MM.1S (cell line): ENCODE measurements at places on chromosomes 1 and 21.
A peak's percentile ranks its signal among the peaks of the same experiment; 100 is the strongest.

DNA sequence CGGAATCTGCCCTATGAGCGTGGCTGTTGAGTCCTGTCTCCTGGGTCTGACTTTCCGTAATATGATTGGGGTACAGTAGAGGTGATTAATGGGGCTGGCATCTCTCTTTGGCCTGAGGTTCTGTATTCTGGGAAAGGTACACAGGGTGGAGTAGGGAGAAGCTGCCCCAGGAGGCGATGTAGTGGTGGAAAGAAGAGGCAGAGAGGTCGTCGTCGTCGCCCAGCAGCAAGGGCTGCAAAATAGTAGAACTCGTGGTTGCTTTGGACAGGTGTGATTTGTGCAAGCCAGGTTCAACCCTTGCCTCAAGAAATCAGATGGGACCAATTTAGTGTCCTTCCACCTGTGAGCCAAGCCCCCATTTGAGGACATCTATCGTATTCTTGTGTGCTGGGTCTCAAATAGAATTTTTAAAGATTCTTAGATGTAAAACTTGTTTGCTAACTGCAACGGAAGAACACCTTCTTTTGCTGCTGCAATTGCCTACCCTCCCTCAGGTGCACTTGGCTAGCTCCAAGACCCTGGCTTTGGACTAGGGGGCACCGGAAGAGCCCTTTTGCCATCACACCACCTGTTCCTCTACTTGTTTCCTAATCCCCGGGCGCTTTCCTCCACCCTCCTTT, 1.3 kb upstream of the HMGN2 start:
- no peaks in the 10 kb centered on the region for H3K27me3 ChIP-seq
- H3K4me1 ChIP-seq: peaks cover 21% of the 10 kb centered on the region
- DNase-seq: no peak
- H3K27ac ChIP-seq: no peak overlapping the region
- peak overlapping the region; percentile 93; the same call in 1 of the 2 replicates for H3K4me3 ChIP-seq
- H3K36me3 ChIP-seq: peaks cover 18% of the 10 kb centered on the region; the same call in 1 of the 2 replicates

- peak; percentile 16 for DNase-seq
- H3K27me3 ChIP-seq: no peaks in the 10 kb centered on the region
- peaks cover 5% of the 10 kb centered on the region; the same call in 1 of the 2 replicates for H3K4me1 ChIP-seq
- H3K27ac ChIP-seq: no peak overlapping the region
- no peaks in the 10 kb centered on the region for H3K36me3 ChIP-seq
- no peak overlapping the region for H3K4me3 ChIP-seq
Measured at GRCh38 chr1:224852901-224853568, 76.4 kb upstream of the DNAH14 start.

- H3K27me3 ChIP-seq: no peaks in the 10 kb centered on the region
- H3K4me3 ChIP-seq: peak overlapping the region; percentile 93
- peaks cover 4% of the 10 kb centered on the region; the same call in 1 of the 2 replicates for H3K4me1 ChIP-seq
Measured at GRCh38 chr1:85707267-85707989, 805 bp downstream of the ZNHIT6 start.

- H3K4me3 ChIP-seq: peak overlapping the region; percentile 9
- no peaks in the 10 kb centered on the region for H3K27me3 ChIP-seq
- H3K36me3 ChIP-seq: no peaks in the 10 kb centered on the region
- peaks cover 45% of the 10 kb centered on the region for H3K4me1 ChIP-seq
- peak overlapping the region; percentile 68 for H3K27ac ChIP-seq
- DNase-seq: peak; percentile 95
Measured at GRCh38 chr1:192609110-192610079, 26.6 kb upstream of the RGS13 start.

- no peak overlapping the region for H3K27ac ChIP-seq
- H3K4me1 ChIP-seq: no peaks in the 10 kb centered on the region
- DNase-seq: no peak
- no peaks in the 10 kb centered on the region for H3K36me3 ChIP-seq
- no peak overlapping the region for H3K4me3 ChIP-seq
Measured at GRCh38 chr1:72946903-72947499, 664.7 kb upstream of the NEGR1 start.

GRCh38 chr1:184190616-184191015, 139.1 kb downstream of the TSEN15 start:
- DNase-seq: no peak
- H3K4me3 ChIP-seq: no peak overlapping the region
- no peaks in the 10 kb centered on the region for H3K27me3 ChIP-seq
- no peaks in the 10 kb centered on the region for H3K36me3 ChIP-seq

- H3K36me3 ChIP-seq: no peaks in the 10 kb centered on the region
- DNase-seq: no peak
- 0 out of 2 replicates have a peak, but pooled peaks cover 5% of the 10 kb centered on the region for H3K4me1 ChIP-seq
- H3K4me3 ChIP-seq: no peak overlapping the region
Measured at GRCh38 chr1:153231785-153232184, 14.4 kb downstream of the PRR9 start.

- no peaks in the 10 kb centered on the region for H3K36me3 ChIP-seq
- no peak overlapping the region for H3K27ac ChIP-seq
- H3K4me1 ChIP-seq: no peaks in the 10 kb centered on the region
- DNase-seq: peak; percentile 14
Measured at GRCh38 chr1:94061513-94062443, 59.2 kb downstream of the ABCA4 start.

GRCh38 chr21:31248598-31248997, 95.5 kb downstream of the TIAM1 start:
- no peaks in the 10 kb centered on the region for H3K4me1 ChIP-seq
- DNase-seq: no peak
- no peak overlapping the region for H3K4me3 ChIP-seq
- H3K36me3 ChIP-seq: no peaks in the 10 kb centered on the region
- no peaks in the 10 kb centered on the region for H3K27me3 ChIP-seq

- DNase-seq: peak; percentile 77
Measured at GRCh38 chr1:110209715-110210603, at the start of gene KCNC4. Gene KCNC4, plus strand, starts transcription at chr1:110210314. Its CDS starts 1,186 bp downstream, at chr1:110211500.

GRCh38 chr1:220708936-220709801, 19.0 kb downstream of the C1orf115 start:
- H3K36me3 ChIP-seq: no peaks in the 10 kb centered on the region
- H3K4me1 ChIP-seq: peaks cover 4% of the 10 kb centered on the region; the same call in 1 of the 2 replicates
- no peak overlapping the region for H3K27ac ChIP-seq
- H3K4me3 ChIP-seq: no peak overlapping the region
- DNase-seq: no peak

GRCh38 chr1:26122988-26123973, 11.7 kb downstream of the PDIK1L start:
- H3K27ac ChIP-seq: no peak overlapping the region
- DNase-seq: no peak
- no peak overlapping the region for H3K4me3 ChIP-seq
- peaks cover 43% of the 10 kb centered on the region for H3K4me1 ChIP-seq
- 0 out of 2 replicates have a peak, but pooled peaks cover 6% of the 10 kb centered on the region for H3K36me3 ChIP-seq
- no peaks in the 10 kb centered on the region for H3K27me3 ChIP-seq

- H3K27me3 ChIP-seq: no peaks in the 10 kb centered on the region
- no peak overlapping the region for H3K27ac ChIP-seq
- H3K4me1 ChIP-seq: no peaks in the 10 kb centered on the region
- H3K36me3 ChIP-seq: no peaks in the 10 kb centered on the region
Measured at GRCh38 chr21:14773777-14774345, 227.7 kb upstream of the SAMSN1 start.

GRCh38 chr1:238119060-238119459, 228.3 kb upstream of the ZP4 start:
- H3K4me3 ChIP-seq: no peak overlapping the region
- no peak for DNase-seq
- no peak overlapping the region for H3K27ac ChIP-seq
- no peaks in the 10 kb centered on the region for H3K4me1 ChIP-seq

DNA sequence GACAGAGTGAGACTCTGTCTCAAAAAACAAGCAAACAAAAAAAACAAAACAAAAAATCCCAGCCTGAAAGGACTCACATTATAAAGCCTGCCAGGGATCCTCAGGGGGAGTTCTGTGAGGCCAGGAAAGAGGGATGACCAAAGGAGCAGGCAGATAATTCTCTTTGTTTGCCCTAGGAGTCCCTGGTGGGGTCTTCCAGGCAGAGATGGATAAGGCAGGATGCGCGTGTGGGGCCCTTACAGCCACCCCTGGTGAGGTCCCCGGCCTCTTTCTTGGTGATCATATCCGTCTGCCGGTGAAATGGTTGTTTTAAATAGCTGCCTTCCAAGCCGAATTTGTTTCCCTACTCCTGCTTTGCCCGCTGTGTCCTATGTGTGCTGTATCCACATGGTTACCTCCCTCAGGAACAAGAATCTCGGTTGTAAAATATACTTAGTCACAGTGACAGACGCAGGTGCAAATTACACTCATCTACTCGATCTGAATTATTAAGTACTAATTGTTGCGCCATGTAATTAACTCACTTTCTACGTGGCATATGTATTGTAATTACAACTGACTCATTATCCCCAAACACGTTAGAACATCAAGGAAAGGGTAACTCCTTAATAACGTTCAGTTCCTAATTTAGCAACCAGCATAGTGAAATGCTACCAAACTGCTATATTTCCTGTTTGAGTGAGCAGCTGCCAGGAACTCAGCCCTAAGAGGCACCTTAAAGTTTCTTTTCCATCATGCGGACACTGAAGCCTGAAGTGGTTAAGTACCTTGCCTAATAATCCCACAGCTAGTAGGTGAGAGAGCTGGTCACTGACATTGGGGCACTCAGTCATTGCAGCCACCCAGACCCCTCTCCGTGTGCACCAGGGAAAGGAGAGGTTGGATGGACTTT, 106.4 kb downstream of the ZSCAN20 start:
- no peak overlapping the region for H3K27ac ChIP-seq
- H3K4me3 ChIP-seq: no peak overlapping the region
- H3K36me3 ChIP-seq: no peaks in the 10 kb centered on the region
- H3K4me1 ChIP-seq: no peaks in the 10 kb centered on the region
- peaks cover 56% of the 10 kb centered on the region for H3K27me3 ChIP-seq
- no peak for DNase-seq

DNA sequence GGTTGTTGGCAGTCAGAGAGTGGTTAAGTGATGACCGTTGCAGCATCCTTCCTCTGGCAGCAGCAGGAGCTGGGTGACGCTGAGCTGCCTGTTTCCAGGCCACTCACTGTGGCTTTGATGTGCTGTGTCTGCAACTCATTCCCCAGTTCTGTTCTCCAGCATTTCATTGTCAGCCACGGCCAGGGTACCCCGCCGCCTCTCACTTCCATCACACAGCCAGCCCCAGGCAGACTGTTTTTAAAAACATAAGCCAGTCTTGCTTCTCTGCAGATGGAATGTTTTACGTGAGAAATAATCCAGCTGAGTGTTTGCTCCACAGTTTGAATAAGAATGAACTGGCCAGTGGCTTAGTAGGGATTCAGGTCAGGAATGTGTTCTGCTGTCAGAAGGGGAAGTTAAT, 21.5 kb upstream of the ST6GALNAC3 start:
- no peak overlapping the region for H3K27ac ChIP-seq
- DNase-seq: no peak
- no peaks in the 10 kb centered on the region for H3K27me3 ChIP-seq
- no peaks in the 10 kb centered on the region for H3K36me3 ChIP-seq

- no peak for DNase-seq
- no peak overlapping the region for H3K4me3 ChIP-seq
- no peaks in the 10 kb centered on the region for H3K36me3 ChIP-seq
- H3K27me3 ChIP-seq: no peaks in the 10 kb centered on the region
- H3K4me1 ChIP-seq: no peaks in the 10 kb centered on the region
- H3K27ac ChIP-seq: no peak overlapping the region
Measured at GRCh38 chr1:67158401-67158800, 7.9 kb upstream of the IL23R start.

DNA sequence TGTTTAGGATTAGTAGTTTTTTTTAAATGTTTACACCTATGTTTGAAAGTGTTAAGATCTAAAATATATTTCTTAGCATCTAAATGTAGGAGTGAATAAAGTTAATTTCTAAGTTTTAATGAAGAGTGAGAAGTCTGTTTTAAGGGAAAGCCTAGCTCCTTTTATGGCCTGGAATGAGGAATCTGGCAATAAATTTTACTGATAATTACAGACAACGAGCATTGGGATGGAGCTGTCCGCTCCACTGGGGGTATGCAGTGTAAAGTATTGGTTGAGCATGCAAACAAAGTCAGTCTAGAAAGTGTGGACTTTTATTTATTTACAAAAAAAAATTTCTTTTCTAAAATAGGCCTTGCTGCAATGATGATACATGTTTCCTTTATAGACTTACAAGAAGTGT, 19.0 kb downstream of the CLIC6 start:
- H3K27me3 ChIP-seq: 0 out of 2 replicates have a peak, but pooled peaks cover 6% of the 10 kb centered on the region
- DNase-seq: no peak
- H3K27ac ChIP-seq: no peak overlapping the region

DNA sequence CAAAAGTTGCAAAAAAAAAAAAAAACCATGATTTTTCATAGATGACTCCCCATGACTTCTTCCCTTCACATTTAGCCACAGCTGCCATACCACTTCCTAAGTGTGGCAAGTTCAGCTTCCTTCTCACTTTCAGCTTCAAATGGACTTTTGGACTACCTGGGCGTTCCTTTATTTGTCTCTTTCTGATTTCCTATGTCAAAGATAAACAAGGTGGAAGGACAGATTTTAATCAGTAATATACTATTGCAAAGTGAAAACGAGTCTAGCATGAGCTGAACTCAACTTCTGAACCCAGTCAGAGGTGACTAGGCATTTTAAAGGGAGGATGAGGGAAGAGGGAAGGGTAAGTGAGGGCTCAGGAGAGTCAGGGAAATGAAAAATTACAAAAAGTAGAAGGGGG, 14.4 kb upstream of the SCCPDH start:
- DNase-seq: no peak
- no peaks in the 10 kb centered on the region for H3K4me1 ChIP-seq
- no peaks in the 10 kb centered on the region for H3K27me3 ChIP-seq
- no peak overlapping the region for H3K4me3 ChIP-seq

DNA sequence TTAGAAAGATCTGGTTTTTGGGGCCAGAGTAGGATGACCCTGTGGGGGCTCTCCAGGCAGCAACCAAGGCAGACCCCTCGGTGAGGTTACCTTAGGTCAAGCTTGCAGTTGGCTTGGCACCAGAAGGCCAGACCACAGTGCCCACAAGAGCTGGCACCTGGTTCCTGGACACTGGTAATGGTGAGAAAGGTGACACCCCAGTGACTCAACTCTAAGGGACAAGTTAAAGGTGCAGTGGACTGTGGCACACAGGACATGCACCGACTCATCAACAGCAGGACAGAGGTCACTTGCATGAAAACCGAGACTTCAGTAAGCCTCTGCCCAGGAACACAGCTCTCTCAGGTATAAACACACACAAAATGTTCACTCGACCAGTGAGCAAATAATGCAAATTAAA, 6.7 kb downstream of the LRRC38 start:
- no peak for DNase-seq
- no peak overlapping the region for H3K27ac ChIP-seq
- H3K36me3 ChIP-seq: no peaks in the 10 kb centered on the region
- H3K4me1 ChIP-seq: no peaks in the 10 kb centered on the region
- H3K27me3 ChIP-seq: peaks cover under 1% of the 10 kb centered on the region

GRCh38 chr1:155209312-155209721, 822 bp downstream of the MTX1 start:
- H3K27ac ChIP-seq: peak overlapping the region; percentile 84; the same call in 1 of the 2 replicates
- H3K4me3 ChIP-seq: peak overlapping the region; percentile 95
